ENCODE measurements at places on chromosomes 3 and 15.

- no peak for DNase-seq
Measured at GRCh38 chr15:91414124-91414523, 314.1 kb downstream of the SV2B start.

- no peak for DNase-seq
Measured at GRCh38 chr3:115667738-115668065, 44.4 kb downstream of the GAP43 start.

GRCh38 chr15:77122576-77122975 lies 51.7 kb upstream of the TSPAN3 start:
- DNase-seq = no peak

GRCh38 chr3:34683851-34684250 lies 885.4 kb downstream of the PDCD6IP start:
- peak; percentile 55 for DNase-seq

DNA sequence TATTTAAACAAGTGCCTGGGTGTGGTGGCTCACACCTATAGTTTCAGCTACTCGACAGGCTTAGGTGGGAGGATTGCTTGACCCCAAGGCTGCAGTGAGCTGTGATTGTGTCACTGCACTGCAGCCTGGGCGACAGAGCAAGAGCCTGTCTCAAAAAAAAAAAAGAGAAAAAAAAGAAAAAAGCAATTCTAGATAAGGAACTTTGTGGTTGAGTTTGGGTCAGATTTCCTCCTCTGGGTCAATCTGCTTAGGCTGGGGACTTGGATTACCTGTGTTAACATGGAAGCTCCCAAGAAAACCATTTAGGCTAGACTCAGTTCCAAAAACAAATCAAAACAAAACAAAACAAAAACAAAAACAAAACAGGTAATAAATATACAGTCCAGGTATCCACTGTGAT lies 50.0 kb downstream of the ITPR1 start:
- no peak for DNase-seq

DNA sequence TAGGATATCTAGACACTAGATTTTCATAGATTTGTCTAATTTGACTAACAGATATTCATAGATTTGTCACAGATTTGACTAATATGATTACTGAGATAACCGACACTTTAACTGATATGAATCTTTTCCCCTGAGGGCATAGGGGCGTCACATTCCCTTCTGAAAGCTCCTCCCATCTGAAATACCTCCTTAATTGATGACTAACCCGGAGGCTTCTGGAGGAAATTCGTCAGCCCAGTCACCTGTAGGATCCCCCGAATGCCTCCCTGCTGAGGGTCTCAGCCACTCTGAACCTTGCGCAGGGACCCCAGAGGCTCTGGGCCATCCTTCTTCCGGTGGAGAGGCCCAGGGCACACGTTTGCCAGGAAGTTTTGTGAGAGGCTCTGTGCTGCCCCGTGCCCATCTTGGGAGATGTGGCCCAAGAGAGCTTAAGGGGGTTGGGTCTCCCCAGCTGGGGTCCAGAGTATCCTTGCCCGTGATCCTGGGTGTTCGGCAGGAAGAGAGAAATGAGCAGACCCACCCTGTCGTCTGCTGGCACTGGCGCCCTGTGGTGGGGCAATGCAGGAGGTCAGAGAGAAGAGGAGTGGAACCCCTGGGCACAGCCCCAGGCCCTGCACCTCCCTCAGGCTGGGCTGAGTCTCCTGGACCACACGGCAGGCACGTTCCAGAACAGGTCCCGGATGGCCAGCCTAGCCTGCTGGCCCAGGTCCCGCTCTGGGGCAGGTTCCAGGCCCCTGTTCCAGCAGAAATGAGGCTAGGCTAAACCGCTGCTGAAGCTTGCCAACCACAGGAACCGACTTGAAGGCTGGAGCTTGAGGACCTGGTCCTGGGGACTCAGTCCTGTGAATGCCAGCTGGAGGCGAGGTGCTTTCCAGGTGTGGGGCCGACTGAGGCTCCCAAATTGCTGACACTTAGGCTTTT lies 1.7 kb downstream of the PLA2G4D start:
- DNase-seq = no peak

DNA sequence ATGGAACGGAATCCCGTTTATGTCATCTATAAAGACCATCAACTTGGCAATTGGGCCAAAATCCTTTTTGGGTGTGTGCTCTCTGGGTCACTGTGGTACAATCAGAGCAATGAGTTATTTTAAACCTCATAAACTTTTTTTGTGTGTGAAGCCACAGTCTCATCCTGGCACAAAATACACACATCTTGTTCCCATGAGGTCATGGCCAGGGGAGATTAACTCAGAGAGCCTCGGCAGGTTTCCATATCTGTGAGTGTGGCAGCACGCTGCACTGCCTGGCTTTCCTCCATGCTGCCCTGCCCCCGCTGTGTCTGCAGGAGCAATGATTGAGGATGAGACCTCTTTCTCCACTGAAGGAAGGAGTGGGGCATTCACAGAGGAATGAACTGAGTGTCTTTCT lies 54.0 kb upstream of the DLG1 start:
- DNase-seq = no peak

- DNase-seq = no peak
Measured at GRCh38 chr3:116166121-116166520, 279.2 kb downstream of the LSAMP start.

DNA sequence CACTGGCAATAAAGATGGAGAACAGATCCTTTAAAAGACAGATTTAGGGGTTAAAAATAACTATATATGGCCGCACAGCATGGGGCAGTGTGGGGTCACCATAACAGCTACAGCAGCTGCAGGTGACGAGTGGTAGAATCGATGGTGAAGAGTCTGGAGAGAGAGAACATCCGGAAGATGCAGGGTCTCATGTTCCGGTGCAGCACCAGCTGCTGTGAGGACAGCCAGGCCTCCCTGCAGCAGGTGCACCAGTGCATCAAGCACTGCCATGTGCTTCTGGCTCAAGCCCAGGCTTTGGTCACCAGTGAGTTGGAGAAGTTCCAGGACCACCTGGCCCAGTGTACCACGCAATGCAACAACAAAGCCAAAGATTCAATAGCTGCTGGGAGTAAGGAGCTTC lies 93.7 kb upstream of the IMPG2 start:
- DNase-seq = no peak

GRCh38 chr3:39438880-39439279 lies 28.6 kb upstream of the MOBP start:
- no peak for DNase-seq

- DNase-seq = no peak
Measured at GRCh38 chr3:112894258-112894657, 47.6 kb upstream of the CD200R1L start.

DNA sequence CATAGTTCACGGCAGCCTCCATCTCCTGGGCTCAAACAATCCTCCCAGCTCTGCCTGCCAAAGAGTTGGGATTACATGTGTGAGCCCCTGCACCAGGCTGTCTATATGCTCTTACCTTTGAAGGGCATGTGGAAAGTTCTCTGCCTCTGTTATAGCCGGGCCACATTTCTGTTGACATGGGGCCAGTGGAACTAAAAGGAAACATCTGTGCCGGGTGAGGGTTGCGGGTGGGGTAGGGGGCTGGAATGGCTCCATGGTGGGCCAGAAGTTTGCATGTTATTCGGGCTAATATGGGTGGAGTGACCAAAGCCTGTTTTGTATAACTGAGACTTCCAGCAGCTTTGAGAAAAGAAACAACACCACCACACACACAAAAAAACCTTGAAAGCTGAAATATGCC lies 8.3 kb upstream of the CLEC3B start:
- no peak for DNase-seq

DNA sequence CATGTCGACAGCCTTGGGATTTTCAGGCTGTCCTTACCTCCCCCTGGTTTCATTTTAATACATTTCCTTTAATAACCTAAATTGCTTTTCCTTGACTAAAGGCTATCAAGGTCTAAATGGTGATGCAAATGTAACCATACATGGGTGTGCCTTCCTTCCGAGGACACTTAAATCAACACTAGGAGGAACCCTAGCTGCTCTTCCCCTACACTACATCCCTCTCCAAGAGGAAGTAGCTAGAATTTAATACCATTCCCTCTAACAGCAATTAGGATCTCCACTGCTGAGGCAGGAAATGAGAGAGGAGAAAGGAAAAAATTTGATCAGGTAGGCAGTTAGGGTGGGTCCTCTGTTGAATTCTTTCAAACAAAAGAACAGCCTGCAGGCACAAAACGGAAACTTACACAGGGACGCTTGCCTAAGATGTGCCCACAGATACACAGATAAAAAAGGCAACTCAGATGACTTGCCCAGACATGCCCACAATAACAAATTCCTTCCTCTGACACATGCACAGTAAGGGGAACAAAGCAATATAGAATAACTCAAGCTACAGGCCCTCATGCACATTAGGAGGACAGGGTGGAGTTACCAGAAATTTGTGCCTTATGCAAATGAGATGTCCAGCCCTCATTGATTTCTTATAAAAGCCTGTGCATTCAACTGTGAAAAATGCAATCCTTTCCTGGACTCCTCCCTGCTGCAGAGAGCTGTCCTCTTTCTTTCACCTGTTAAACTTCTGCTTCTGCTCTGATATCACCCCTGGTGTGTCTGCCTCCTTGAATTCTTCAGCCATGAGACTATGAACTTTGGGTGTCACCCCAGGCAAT lies 1024.4 kb upstream of the CADM2 start:
- no peak for DNase-seq

DNA sequence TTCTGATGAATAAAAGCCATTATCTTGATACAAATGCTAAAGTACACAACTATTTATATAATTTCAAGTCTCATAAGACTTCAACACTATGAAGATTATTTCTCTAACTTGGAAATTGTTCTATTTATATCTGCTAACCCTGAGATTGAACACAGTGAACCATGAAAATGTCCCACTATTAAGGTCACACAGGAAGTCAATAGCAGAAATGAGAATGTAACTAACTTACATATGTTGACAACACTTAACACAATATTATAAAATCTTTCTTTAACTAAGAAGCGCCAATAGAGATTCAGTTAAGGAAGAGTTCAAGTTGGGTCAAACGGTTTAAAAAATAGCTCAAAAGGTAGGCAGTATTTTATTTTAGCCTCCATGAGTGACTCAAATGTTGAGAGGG lies 551.8 kb upstream of the CBLB start:
- DNase-seq = no peak

DNA sequence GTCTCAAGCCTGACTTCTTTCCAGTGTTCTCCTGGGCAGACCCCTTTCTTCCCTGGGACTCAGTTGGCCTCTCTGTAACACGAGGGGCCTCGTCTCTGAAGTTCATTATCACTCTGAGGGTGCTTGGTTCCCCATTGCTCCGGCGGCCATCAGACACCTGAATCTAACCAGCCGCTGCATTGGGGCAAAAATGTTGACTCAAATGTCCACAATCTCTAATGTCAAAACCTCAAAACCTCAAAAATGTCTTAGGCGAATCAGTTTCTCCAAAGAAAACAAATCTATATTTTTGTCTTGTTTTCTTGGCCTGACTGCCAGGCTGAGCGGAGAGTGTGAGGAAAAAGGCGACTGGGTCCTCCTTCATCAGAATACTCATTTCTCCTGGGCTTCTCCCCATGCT lies 220.7 kb downstream of the VPS13C start:
- no peak for DNase-seq

DNA sequence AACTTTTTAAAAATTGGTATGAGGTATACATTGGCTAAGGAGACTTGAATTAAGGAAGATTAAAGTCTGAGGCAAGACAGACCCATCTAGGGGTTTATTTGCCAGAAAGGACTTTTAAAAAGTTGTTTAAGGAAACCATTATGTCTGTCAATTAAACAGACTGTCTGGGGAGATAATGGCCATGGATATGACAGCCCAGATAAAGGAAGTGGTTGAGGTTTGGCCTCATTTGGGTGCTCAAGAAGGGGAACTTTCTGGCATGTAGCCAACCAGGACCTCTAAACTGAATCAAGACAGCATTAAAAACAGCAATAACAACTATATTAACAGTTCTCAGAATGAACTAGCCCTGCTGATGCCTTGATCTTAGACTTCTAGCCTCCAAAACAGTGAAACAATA lies 9.9 kb upstream of the CD200R1L start:
- no peak for DNase-seq

DNA sequence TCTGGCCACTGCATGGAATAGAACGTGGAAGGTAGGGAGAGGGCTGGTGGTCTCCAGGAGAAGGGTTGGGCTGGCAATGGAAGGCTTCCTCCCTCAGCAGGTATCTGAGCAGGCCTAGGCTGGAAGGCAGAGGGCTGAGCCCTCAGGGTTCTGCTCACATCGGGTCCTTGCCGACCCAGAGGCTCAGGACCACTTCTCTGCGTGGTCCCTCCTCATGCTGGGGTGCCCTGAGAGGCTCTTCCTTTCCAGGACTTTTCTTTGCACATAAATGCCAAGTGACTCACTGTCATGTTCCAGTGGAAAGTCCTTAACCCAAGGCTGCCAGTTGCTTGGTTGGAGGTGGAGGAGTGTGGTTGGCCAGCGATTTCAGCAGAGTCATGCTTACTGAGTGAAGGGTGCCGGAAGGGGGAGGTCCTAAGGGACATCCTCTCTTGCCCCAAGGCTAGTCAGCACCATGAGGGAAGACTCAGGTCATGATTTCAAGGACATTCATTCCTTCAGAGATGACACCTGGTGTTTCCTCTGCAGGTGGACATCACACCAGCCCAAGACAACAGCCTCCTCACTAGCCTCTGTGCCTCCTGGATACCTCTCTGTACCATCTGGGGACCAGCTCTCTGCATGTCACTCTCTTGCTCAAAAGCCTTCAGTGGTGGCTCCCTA lies 8.2 kb downstream of the SLC6A6 start:
- DNase-seq = no peak

- no peak for DNase-seq
Measured at GRCh38 chr3:42020684-42021307, 58.9 kb upstream of the ULK4 start.

- DNase-seq = no peak
Measured at GRCh38 chr3:48430708-48431101, 819 bp upstream of the PLXNB1 start.

DNA sequence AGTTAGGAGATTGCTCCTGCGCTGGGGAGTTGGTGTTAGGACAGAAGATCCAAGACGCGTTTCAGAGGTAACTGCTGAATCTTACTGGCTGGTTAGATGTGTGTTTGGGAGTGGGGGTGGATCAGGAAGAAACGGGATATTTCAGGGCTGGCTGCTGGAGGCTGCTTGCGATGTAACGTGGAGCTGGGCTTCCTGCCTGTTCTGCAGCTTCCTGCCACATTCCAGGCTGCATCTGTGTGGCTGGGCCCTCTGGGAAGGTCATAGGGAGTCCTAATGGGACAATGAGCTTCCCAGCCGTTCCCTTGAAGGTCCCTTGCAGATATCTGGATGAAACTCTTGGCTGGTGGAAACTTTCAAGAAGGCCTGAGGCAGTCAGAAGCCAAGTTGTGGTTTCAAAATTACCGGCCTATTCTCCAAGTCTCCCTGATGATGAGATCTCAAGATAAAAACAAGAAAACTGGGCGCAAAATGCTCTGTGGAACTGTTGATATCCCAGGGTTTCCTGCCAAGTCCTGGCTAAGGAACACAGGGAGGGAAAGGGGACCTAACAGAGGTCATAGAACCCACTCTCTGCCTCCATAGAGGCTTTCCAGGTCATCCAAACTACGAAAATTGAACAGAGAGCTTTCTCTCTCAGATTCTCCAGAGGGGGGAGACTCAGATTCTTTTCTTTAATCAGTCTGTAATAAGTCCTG lies 67.0 kb downstream of the NOX5 start:
- DNase-seq = no peak

GRCh38 chr3:181637456-181637855 lies 74.3 kb upstream of the SOX2 start:
- DNase-seq = no peak

GRCh38 chr3:50155891-50156290 lies 767 bp downstream of the SEMA3F start:
- DNase-seq = no peak
